ENCODE measurements at places on chromosomes 5 and 9. TPM values are rescaled to one million over a fixed set of nuclear protein-coding genes. Genes with fewer than 3 reads are reported as not detected.

PAEP gene
- not detected for polyA plus RNA-seq

ADAMTS12 gene
- polyA plus RNA-seq, result 0.62 TPM

PCDH12 gene
- polyA plus RNA-seq, result 0.37 TPM

PCDHA9 gene
- 0.03 TPM for polyA plus RNA-seq

INPP5E gene
- 9.0 TPM for polyA plus RNA-seq

FGF1 gene
- polyA plus RNA-seq, result 1.6 TPM

NUTM2G gene
- not detected for polyA plus RNA-seq

FUT7 gene
- polyA plus RNA-seq, result 0.23 TPM

FGF10 gene
- 5.4 TPM for polyA plus RNA-seq

SPARC gene
- 86.7 TPM for polyA plus RNA-seq

UBE2QL1 gene
- 0.95 TPM for polyA plus RNA-seq

NEUROG1 gene
- not detected for polyA plus RNA-seq

PTPRD gene
- polyA plus RNA-seq, result 0.75 TPM

TMC1 gene
- not detected for polyA plus RNA-seq

OTULINL gene
- polyA plus RNA-seq, result 0.93 TPM

CSNK1A1 gene
- polyA plus RNA-seq, result 60.5 TPM

TIMD4 gene
- not detected for polyA plus RNA-seq

ST8SIA4 gene
- polyA plus RNA-seq, result 0.38 TPM

GFPT2 gene
- 3.5 TPM for polyA plus RNA-seq

SPAAR gene
- polyA plus RNA-seq, result 0.68 TPM

ADGRD2 gene
- not detected for polyA plus RNA-seq

BTNL8 gene
- 0.80 TPM for polyA plus RNA-seq

NINJ1 gene
- 34.2 TPM for polyA plus RNA-seq

IFNA1 gene
- not detected for polyA plus RNA-seq

ADAMTS13 gene
- 8.3 TPM for polyA plus RNA-seq

CCL27 gene
- 0.58 TPM for polyA plus RNA-seq

SCGB3A2 gene
- not detected for polyA plus RNA-seq

FCN1 gene
- polyA plus RNA-seq, result 2.1 TPM

OBP2B gene
- not detected for polyA plus RNA-seq

PBX3 gene
- polyA plus RNA-seq, result 14.6 TPM

SNCAIP gene
- polyA plus RNA-seq, result 2.0 TPM

ARHGEF39 gene
- polyA plus RNA-seq, result 3.2 TPM

GZMA gene
- 3.4 TPM for polyA plus RNA-seq

MARCHF11 gene
- not detected for polyA plus RNA-seq

PARP8 gene
- 8.3 TPM for polyA plus RNA-seq

PCDHGA10 gene
- 0.44 TPM for polyA plus RNA-seq

PCDHAC1 gene
- polyA plus RNA-seq, result not detected

CARTPT gene
- polyA plus RNA-seq, result 1.00 TPM

TRPM3 gene
- 0.50 TPM for polyA plus RNA-seq

ELAVL2 gene
- not detected for polyA plus RNA-seq

LHX6 gene
- polyA plus RNA-seq, result 1.1 TPM

GLDC gene
- 3.7 TPM for polyA plus RNA-seq

SHISAL2B gene
- polyA plus RNA-seq, result not detected

All from stomach (tissue), 19 donors.